NCI-H2107 (cell line): ENCODE measurements at places on chromosomes 12 and 14.

DNA sequence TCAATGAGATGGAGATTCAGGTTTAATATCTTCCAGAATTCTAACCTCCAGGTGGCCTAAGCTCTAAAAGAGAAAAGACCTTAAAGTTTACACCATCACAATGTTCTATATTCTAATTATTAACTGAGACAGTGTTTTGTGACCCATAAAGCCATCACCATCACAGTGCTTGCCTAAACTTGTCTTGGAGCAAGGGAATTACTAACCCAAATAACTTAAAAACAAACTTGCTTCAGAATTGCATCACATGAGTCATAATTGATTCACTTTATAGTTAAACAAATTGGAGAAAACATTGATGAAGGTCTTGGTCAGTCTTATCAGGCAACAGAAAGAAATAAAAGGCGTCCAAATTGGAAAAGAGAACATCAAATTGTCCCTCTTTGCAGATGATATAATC, 54.5 kb upstream of the ALG10 start:
- DNase-seq: no peak

- no peak for DNase-seq
Observed at GRCh38 chr14:55127460-55127951, 1.5 kb upstream of the LGALS3 start.

- no peak for DNase-seq
Observed at GRCh38 chr12:26896913-26897312, 40.9 kb downstream of the INTS13 start.

DNA sequence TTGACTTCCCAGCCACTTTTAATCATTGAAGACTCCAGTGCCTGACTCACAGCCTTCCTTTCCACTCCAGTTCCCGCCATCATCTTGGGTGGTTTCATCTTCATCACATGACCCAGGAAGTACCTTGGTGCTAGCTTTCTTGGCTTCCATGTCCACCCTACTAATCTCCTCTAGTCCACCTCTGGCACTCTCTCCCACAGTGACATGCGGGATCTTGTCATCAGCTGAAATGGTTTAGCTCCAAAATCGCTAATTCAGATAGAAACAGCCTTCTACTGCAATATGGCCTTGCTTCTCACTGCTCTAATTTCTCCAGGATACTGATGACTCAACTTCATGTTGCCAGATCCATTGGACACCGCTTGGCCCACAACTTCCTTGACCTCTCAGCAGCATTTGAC, 24.5 kb downstream of the WDR20 start:
- DNase-seq: no peak

GRCh38 chr14:104734051-104734587, 10.1 kb downstream of the ADSS1 start:
- no peak for DNase-seq

DNA sequence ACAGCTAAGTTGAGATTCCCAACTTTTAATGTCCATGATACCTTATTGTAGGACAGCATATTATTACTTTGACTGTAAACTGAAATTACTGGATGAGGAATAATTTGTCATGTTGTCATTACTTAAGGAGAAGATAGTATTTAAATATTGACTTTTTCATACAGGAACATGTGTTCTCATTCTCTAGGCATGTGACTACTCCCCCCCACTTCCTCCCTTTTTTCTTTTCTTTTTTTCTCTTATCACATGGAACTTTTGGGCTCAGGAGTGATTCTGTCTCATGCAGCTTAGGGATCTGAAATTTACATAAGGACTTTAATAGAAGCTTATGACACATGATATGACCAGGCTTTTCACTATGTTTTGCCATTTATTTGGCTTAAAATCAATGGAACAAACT, 127.7 kb upstream of the SLCO1C1 start:
- no peak for DNase-seq

- DNase-seq: no peak
Observed at GRCh38 chr14:25032092-25032784, 17.7 kb downstream of the STXBP6 start.

- DNase-seq: no peak
Observed at GRCh38 chr12:67137256-67137655, 131.9 kb upstream of the CAND1 start.

DNA sequence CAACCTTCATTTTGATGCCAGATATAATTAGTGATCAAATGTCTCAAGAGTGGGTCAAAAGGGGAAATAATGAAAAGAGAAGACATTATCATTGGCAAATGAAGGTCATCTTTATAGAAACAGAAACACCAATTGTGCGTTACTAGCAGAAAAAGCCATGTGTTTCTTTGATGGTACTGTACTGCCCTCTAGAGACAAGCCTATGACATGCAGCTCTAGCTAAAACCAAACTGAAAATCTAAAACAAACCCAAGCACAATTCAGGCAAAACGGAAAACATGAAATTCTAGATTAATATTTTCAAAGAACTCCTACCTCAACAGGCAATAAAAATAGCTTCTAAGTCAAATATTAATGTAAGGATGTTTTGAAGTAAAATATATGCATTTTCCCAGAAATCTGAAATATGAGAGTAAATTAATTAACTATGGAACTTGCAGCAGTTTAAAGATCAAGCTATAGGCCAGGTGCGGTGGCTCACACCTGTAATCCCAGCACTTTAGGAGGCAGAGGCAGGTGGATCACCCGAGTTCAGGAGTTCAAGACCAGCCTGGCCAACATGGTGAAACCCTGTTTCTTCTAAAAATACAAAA, 115.4 kb downstream of the KLHL28 start:
- DNase-seq: peak; percentile 43

GRCh38 chr14:53470351-53471043, 317.4 kb upstream of the DDHD1 start:
- DNase-seq: no peak

DNA sequence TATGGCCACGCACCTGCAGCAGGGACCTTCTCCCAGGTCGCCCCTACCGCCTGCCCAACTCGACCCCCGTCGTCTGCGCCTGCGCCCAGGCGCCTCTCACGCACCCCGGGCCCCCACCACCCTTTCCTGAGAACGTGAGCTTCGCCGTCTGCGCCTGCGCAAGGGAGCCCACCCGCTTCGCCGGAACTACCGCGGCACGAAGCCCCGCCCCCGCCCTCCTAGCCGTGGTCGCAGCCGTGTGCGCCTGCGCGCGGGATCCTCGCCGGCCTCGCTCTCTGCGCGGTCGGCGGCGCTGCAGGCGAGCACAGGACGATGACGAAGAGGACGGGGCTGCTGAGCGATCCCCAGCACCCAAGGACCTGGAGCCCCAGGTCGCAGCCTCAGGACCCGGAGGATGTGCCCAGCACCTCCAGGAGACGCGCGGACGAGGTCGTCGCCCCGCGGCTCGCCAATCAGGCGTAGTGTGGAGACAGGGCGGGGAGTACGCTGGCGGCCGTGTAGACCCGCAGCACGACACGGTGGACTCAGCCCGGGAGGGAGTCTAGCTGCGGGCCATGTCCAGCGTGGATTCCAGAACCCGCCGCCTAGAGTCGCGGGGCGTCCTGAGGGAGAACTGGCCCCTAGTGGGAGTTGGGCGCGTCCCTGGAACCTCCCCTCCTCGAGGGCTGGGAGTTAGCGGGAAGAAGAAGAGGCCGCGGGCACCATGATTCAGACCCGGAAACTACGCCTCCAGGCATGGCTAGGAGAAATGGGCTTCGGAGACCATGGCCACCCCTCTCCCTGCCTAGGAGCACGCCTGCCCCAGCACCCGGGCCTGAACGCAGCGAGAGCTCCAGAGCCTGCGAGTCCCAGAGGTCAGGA, 1120.8 kb upstream of the TMEM132C start:
- no peak for DNase-seq

- DNase-seq: no peak
Observed at GRCh38 chr14:96215452-96216244, 11.0 kb downstream of the BDKRB2 start.

DNA sequence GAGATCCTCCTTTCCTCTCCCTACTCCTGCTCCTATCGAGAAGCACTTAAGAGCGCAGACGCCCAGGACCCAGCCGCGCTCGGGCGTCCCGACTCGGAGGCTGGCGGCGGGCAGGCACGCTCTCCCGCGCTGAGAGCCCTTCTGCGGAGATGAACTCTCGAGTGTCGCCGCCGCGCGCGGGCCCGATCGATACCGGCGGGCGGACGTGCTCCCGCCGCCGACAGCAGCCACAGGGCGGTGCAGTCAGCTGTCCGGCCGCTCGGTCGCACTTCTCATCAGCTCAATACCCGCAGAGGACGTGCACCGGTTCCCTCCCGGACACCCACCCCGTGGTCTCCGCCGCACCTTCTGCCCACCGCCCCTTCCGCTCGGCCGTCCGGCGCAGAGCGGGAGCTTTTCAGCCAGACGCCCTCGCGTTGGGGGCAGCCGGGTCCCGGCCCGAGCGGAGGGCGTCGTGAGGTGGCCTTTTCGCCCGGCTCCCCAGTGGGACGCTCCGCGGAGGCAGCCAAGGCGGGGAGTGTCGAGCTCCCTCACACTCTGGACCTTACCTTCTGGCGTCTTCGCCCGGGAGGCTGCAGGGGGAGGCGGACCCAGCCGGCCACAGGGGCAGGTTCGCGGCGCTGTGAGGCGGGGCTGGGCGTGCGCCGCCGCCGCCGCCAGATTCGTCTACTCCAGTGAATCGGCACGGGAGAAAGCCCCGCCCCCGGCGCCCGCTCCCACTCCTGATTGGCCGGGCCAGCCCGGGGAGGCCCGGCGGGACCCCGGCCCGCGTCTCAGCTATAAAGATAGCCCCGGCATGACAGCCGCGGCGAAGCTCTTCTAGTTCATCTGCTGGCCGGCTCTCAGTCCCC, at the start of gene INSM2:
INSM2 (plus strand) TSS at position 808 of the 851 bp plus-strand sequence. CDS start 89 bp downstream, outside the sequence.
- peak; percentile 74 for DNase-seq

- DNase-seq: peak; percentile 37
Observed at GRCh38 chr12:26870491-26871419, 37.8 kb upstream of the ITPR2 start.

DNA sequence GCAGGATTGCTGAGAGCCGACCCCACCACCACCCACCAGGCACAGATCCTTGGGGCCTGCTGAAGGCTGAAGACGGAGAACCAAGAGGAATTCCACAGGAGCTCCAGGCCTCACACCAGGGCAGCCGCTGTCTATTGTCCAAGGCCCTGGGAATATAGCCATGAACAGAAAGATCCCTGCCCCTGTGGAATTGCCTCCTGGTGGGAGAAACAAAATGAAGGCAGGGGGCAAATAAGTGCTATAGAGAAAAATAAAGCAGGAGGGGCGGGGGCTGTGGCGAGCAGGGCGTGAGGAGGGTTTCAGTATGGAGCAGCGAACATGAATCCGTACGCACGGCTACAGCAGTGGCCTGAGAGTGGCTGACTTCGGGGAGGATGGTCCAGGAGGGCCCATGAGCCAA, 96.1 kb downstream of the EML1 start:
- DNase-seq: no peak

DNA sequence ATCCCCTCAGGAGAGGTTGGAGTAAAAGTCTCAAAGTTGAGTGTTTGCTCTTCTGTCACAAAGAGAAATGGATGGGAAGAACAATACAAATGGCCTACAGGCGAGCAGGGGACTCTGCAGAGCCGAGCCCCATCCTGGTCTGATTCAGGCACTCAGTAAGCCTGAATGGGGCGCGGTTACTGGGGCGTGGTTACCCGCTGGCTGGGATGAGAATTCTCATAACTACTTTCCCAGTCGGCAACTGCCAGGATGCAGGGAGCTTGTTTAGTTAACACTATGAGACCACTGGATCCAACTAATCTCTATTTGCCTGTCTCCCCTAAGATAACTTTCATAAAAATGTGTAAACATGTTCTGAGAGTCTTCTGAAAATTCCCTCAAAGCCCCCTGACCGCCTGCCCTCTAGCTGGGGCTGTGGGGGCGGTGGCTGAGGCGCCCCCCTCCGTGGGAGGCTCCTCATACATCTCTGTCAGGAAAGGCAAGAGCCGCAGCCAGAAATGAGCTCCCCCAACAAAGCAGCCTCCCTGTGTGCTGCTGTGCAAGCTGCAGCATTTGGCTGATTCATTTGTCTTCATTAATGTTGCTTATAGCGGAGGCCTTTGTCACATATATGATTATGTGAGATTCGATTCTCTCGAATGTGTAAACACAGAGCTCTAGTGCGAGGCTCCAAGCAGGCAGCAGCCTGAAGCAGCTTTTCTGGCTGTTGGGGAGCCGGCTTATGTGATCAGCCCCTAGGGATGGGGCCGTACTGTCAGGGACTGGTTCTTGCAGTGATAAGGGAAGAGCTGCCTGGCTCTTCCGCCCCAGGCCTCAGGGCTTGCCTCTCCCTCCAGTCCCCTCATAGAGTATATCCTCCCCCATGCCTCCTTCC, 126.1 kb upstream of the ARHGAP5 start:
- peak; percentile 65 for DNase-seq

DNA sequence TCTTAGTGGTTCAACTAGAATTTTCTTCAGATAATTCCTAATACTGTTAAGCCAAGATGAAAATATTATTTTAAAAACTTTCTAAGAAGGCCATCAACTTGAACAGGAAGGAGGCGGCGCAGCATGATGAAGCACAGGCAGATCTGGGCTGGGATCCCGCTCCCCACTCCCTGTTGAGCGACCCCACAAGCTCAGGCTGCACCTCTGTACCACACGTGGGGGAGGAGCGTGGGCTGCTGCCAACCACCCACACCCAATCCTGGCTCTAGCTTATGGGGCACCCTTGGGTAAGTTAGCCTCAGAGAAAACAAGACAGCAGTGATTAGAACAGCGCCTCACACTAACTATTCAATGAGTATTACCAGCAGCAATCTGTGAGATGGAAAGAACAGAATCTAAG, 6.0 kb downstream of the MTERF2 start:
- DNase-seq: no peak

DNA sequence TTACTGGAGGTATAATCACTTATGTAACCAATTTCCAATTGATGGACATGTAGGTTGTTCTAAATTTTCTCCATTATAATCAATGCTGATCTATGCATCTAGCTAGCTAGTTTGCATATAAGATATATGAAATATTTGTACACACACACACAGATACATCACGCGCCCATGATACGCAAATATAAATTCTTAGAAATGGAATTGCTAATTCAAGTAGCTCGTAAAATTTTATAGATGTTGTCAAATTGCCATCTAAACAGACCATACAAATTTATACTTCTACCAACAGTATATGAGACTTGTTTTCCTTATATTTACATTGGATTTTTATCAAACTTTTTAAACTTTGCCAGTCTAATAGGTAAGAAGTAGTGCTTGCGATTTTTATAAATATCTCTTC, 29.1 kb upstream of the TRIM9 start:
- no peak for DNase-seq

- no peak for DNase-seq
Observed at GRCh38 chr12:75997658-75998057, 33.9 kb downstream of the PHLDA1 start.

DNA sequence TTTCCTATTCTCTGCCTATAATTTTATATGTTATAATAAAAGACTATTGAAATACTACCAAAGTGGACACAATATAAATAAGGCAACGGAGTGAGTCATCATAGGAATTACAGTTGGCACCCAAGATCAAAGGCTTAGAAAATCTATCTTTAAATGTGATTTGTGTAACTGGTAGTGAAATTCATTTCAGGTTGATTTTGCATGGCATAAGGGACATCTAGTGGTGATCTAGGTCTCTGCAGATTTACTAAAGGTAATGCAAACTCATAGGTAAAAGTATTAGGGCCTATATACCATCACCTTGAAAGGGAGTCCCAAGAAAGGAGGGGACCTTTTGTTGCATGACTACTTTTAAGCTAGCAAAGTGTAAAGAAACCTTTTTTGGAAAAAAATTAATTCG, 527.2 kb downstream of the NRXN3 start:
- DNase-seq: peak; percentile 10
